Pancreas (tissue), 10 donors: ENCODE measurements at places on chromosomes 13 and 19.
A peak's percentile ranks its signal among the peaks of the same experiment; 100 is the strongest.

DNA sequence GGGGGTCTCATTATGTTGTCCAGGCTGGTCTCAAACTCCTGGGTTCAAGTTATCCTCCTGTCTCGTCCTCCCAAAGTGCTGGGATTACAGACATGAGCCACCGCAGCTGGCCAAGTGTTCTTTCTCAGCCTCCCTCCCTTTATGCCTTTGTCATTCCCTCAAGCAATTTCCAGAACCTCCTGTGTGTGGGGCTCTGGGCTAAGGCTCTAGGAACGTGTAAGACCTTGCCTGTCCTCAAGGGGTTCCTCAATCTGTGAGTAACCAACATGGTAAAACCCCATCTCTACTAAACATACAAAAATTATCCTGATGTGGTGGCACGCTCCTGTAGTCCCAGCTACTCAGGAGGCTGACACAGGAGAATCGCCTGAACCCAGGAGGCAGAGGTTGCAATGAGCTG, 15.5 kb upstream of the SPACA4 start:
- no peak for DNase-seq
- H3K27me3 ChIP-seq, result no peaks in the 10 kb centered on the region
- no peak overlapping the region for H3K4me3 ChIP-seq
- no peaks in the 10 kb centered on the region for H3K36me3 ChIP-seq
- H3K27ac ChIP-seq, result no peak overlapping the region
- H3K4me1 ChIP-seq, result no peaks in the 10 kb centered on the region

GRCh38 chr13:74966814-74967424, 515.0 kb downstream of the TBC1D4 start:
- DNase-seq, result no peak
- no peaks in the 10 kb centered on the region for H3K27me3 ChIP-seq
- H3K27ac ChIP-seq, result no peak overlapping the region
- no peak overlapping the region for H3K4me3 ChIP-seq
- no peaks in the 10 kb centered on the region for H3K4me1 ChIP-seq

GRCh38 chr19:43425567-43426392, 11.1 kb downstream of the TEX101 start:
- peaks cover 16% of the 10 kb centered on the region for H3K4me1 ChIP-seq
- H3K27ac ChIP-seq, result peak overlapping the region; percentile 6
- DNase-seq, result peak; percentile 56
- H3K27me3 ChIP-seq, result no peaks in the 10 kb centered on the region

DNA sequence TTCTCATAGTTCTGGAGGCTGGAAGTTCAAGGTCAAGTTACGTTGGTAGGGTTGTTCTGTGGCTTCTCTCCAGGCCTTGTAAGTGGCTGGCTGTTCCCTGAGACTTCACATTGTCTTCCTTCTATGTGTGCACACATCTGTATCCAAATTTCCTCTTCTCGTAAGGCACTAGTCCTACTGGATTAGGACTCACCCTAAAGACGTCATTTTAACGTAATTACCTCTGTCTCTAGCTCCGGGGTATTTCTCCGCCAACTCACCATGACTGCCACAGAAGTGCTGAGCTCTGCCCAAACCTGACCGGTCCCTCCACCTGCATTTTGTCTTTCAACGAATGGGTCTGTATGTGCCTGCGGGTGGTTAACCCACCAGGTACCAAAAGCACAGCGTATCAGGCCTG, 8.7 kb upstream of the SYDE1 start:
- no peaks in the 10 kb centered on the region for H3K36me3 ChIP-seq
- no peak overlapping the region for H3K4me3 ChIP-seq
- H3K27ac ChIP-seq, result no peak overlapping the region
- no peak for DNase-seq
- H3K27me3 ChIP-seq, result no peaks in the 10 kb centered on the region

DNA sequence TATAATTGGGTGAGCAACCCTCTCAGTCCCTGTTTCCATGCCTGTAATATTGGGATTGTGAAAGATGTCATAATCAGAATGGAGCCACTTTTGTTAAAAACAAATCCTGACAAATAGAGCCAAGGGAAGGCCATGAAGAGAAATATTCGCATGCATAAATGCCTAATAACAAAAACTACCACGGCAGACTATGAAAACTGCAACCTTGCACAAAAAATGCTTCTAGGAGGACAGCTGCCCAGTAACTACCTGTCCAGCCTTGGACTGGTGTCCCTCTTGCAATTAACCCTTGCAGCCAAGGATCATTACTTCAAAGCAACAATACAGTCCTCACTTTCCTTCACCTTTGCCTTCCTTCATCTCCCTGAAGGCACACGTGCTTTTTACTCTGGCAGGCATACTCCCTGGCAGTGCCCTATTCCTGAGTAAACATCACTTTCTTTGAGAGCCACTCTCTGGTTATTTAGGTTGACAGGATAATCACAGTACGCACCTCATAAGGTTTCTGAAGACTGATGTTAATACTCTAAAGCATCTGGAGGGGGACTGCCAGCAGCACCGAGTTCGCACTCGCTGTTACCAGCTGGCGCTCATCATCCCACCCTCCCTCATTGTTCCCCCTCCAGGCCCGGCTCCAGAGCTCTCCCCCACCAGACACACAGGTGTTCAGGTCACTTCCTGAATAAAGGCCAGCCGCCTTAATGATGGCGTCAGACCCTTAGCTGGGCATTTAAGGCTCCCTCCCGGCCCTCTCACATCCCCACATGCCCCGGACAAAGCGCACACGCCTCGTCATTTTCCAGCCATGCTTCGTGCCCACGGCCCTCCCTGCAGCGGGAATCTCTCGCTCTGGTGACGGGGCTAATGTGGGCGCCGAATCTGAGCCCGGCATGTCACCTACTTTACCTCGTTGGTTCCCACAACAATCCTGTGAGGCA, 57.3 kb downstream of the CDADC1 start:
- H3K4me3 ChIP-seq, result no peak overlapping the region
- H3K36me3 ChIP-seq, result no peaks in the 10 kb centered on the region
- H3K4me1 ChIP-seq, result peaks cover 17% of the 10 kb centered on the region
- H3K27ac ChIP-seq, result no peak overlapping the region
- DNase-seq, result no peak
- H3K27me3 ChIP-seq, result no peaks in the 10 kb centered on the region

DNA sequence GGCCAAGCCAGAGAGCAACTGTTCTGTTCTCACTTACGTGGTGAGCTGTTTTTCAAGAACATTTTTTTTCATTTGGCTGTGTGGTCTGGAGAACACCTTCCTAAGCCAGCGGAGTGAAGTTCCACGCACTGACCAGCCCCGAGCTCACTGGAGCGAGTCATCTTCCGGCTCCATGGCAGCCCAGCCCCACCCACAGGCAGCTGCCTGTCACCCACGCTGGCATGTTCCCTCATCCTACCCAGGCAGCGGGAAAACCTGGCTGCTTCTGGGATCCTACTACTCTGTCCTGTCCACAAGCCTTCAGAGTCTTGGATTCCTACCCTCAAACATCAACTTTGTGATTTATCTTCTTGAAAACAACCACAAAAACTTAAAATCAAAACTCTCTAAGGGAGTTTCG, 76.2 kb downstream of the GGACT start:
- peaks cover 7% of the 10 kb centered on the region for H3K4me1 ChIP-seq
- no peak for DNase-seq
- H3K27ac ChIP-seq, result no peak overlapping the region
- H3K36me3 ChIP-seq, result no peaks in the 10 kb centered on the region
- no peak overlapping the region for H3K4me3 ChIP-seq

- H3K27me3 ChIP-seq, result no peaks in the 10 kb centered on the region
- no peak overlapping the region for H3K27ac ChIP-seq
- peaks cover 8% of the 10 kb centered on the region for H3K4me1 ChIP-seq
- H3K4me3 ChIP-seq, result no peak overlapping the region
- peak; percentile 30 for DNase-seq
Observed at GRCh38 chr19:46766569-46767317, 20.5 kb upstream of the STRN4 start.

DNA sequence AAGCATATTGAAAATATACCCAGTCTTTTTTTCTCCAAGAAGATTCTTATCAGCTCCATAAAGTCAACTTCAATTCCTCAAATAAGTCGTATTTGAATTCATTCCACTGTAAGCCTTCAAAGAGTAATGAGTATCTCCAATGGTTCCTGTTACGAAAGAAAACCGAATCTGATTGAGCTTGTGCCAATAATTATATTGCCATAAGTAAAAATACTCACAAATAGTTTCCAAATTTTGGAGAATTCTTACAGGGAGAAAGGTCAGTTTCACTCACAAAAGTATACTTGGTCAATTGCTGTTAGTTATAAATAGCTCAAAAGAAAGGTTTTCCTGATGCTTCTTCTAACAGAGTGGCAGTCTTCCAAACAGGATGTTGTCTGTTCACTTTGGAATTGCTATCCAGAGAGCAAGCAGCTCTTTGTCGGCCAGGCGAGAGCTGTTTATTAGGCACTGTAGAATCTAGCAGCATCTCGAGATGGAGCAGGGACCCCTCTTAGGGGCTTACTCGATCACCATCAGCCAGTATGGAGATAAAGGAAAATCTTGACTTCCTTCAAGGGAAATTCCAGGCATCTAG, 13.5 kb downstream of the ERICH4 start:
- no peaks in the 10 kb centered on the region for H3K36me3 ChIP-seq
- peak overlapping the region; percentile 10 for H3K27ac ChIP-seq
- H3K27me3 ChIP-seq, result no peaks in the 10 kb centered on the region
- H3K4me1 ChIP-seq, result peaks cover 3% of the 10 kb centered on the region

DNA sequence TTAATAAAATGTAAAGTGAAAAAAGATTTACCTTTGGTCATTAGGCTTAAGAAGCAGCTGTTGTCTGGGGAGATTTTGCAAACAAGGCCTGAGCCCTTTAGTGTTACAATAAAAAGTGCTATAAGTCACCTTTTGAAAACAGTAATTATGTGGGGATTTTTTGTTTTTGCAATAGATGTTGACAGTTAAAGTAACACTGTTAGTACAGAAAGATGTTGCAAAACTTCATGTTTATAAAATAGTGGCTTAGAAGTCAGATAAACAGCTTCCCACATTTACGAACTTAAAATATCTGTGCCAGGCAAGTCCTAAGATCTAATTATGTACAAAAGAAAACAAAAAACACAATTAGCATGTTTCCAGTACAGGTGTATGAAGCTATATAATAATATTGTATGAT, 138.0 kb upstream of the IRS2 start:
- H3K4me3 ChIP-seq, result no peak overlapping the region
- H3K36me3 ChIP-seq, result no peaks in the 10 kb centered on the region
- H3K27ac ChIP-seq, result no peak overlapping the region
- H3K27me3 ChIP-seq, result no peaks in the 10 kb centered on the region

DNA sequence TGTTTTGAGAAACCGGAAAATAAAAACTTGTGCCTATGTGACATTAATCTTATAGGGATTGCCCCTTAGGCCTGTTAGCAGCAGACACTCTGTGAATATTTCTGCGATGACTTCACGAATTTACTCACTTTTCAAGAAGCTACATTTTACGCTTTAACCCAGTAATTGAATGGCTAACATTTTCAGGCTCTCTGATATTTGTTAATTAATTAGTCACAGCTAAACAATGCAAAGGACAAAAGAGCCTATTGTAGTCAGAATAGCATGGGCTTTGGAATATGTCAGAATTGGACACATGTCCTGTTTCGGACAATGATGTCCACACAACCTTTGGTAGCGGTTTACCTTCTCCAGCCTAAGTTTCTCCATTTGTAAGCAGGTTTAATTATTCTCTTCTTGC, 506.6 kb downstream of the EFNB2 start:
- no peak for DNase-seq
- no peaks in the 10 kb centered on the region for H3K27me3 ChIP-seq
- H3K36me3 ChIP-seq, result no peaks in the 10 kb centered on the region
- no peak overlapping the region for H3K4me3 ChIP-seq
- H3K4me1 ChIP-seq, result no peaks in the 10 kb centered on the region

GRCh38 chr19:15318241-15318691, 14.1 kb downstream of the BRD4 start:
- H3K4me1 ChIP-seq, result peaks cover 62% of the 10 kb centered on the region
- H3K36me3 ChIP-seq, result no peaks in the 10 kb centered on the region
- H3K27ac ChIP-seq, result no peak overlapping the region
- no peak for DNase-seq
- no peaks in the 10 kb centered on the region for H3K27me3 ChIP-seq
- no peak overlapping the region for H3K4me3 ChIP-seq

- H3K36me3 ChIP-seq, result no peaks in the 10 kb centered on the region
- no peak overlapping the region for H3K27ac ChIP-seq
- no peaks in the 10 kb centered on the region for H3K4me1 ChIP-seq
- no peak for DNase-seq
- H3K27me3 ChIP-seq, result no peaks in the 10 kb centered on the region
Observed at GRCh38 chr13:36061054-36061453, 70.1 kb downstream of the DCLK1 start.

DNA sequence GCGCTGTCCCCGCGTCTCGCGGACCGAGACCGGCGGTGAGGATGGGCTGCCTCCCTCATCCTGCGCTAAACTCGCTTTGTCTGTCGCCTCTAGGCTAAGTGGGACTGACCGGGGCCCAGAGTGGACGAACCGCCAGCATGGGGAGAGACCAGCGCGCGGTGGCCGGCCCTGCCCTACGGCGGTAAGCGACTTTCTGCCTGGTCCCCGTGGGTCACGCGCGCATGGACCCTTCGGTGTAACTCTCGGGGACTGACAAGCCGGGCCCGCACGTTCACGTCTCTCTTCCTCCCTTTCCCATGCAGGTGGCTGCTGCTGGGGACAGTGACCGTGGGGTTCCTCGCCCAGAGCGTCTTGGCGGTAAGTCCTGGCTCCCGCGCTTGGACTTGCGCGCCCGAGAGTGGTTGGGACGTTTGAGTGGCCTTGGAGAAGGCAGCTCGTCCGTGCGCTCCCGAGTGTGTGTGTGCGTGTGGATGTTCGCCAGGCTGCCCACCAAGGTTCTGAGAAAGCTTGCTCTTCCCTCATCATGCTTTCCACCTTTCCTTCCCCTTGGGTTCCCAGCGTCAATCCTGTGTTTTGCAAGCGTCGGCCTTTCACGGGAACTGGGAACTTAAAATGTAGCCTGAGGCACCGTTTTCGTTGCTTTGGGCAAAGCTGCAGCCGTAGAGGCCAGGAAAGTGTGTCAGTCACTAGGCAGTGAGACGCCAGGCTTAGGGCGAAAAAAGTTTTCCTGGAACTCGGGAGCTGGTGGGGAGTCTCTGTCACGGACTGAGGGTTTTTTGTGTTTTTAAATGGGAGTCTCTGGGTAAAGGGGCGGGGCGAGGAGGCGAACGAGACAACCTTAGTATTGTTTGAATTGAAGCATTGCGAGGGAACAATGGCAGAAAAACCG, 927 bp downstream of the COL4A2 start:
- no peaks in the 10 kb centered on the region for H3K4me1 ChIP-seq
- H3K4me3 ChIP-seq, result peak overlapping the region; percentile 52
- no peaks in the 10 kb centered on the region for H3K27me3 ChIP-seq

- peak overlapping the region; percentile 29 for H3K4me3 ChIP-seq
- peak; percentile 93 for DNase-seq
- peaks cover 7% of the 10 kb centered on the region for H3K4me1 ChIP-seq
- no peaks in the 10 kb centered on the region for H3K36me3 ChIP-seq
- H3K27ac ChIP-seq, result peak overlapping the region; percentile 54
- no peaks in the 10 kb centered on the region for H3K27me3 ChIP-seq
Observed at GRCh38 chr19:2495130-2495641, 19.3 kb downstream of the GADD45B start.
